ENCODE measurements at places on chromosomes 3 and 15.

- H3K27ac ChIP-seq, result no peak overlapping the region
- peaks cover 38% of the 10 kb centered on the region for H3K4me1 ChIP-seq
- H3K27me3 ChIP-seq, result peaks cover 40% of the 10 kb centered on the region
Measured at GRCh38 chr15:39270934-39271333, 309.9 kb upstream of the THBS1 start.

DNA sequence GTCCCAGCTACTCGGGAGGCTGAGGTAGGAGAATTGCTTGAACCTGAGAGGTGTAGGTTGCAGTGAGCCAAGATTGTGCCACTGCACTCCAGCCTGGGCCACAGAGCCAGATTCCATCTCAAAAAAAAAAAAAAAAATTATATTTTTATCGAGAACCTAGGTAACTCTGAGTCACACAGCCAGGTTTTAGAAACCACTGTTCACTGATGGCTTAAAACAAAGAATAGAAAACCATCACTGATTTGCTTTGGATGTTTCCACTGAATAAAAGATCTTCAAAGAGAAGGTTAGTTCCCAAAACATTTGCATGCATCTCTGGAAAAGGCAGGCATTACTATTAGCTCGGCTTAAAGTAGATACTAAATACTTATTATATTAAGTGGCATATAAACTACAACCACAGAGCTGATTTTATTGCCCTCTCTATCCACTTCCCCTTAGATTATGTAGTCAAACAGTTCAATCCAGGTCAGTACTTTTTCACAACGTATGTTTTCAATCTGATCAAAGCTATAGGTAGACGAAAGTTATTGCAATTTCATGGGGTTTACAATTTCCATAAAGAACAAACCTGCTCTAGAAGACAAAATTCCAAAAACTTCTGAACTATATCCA is 1.4 kb downstream of the B4GALT4 start:
- no peaks in the 10 kb centered on the region for H3K27me3 ChIP-seq
- peak overlapping the region; percentile 90 for H3K4me3 ChIP-seq
- H3K4me1 ChIP-seq, result peaks cover 29% of the 10 kb centered on the region

DNA sequence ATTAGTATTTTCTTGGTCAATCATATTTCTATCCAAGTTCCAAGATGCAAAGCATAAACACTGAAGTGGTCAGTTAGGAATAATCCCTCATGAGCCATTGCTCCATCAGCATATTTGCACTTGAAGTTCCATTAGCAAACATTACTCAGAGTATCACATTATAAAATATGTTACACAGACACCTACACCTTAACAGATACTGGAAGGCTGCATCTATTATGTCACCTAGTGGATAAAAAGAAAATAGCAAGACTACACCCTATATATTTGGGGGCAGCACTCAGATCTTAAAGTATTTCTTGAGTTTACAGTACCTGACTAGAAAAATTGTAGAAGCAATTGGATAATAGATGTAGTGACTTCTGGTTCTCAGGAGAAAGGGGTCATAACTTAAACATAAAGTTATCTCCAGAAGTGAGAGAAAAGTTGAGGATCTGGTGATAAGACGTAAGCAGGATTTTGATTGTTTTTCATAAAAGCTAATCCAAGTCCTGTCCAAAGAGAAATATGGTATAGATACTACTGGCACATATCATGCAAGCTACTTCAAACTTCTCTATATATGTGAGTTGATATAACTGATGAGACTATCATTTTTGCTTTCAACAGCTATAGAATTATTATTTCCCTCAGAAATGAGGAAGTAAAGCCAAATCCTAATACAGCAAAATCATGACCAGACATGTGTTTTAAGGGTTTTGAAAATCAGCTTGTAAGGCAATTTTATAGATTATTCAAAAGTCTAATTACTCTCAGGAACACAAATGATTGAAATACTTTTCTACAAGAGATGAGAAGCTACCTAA is 422.2 kb downstream of the GBE1 start:
- no peak for DNase-seq
- no peak overlapping the region for H3K27ac ChIP-seq
- H3K27me3 ChIP-seq, result peaks cover 9% of the 10 kb centered on the region
- H3K4me3 ChIP-seq, result no peak overlapping the region
- H3K36me3 ChIP-seq, result no peaks in the 10 kb centered on the region

DNA sequence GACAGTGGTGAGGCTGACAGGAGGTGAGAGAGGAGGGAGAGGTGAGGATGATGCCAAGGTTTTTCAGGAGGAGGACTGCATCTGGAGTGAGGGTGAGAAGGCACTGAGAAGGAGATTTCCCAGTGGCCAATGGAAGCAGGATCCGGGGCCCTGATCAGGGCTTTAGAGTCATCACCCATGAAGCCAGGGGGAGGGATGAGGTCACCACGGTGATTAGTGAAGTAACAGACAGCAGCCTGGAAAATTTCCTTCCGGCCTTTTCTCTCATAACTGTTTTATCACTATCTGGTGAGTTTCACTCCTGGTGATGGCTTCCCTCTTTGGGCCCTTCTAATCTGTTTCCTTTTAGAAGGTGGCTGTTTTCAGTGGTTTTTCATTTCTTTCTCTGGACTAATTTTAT is 80.5 kb upstream of the WNT5A start:
- no peak for DNase-seq
- H3K36me3 ChIP-seq, result no peaks in the 10 kb centered on the region
- H3K27me3 ChIP-seq, result peaks cover 7% of the 10 kb centered on the region
- H3K27ac ChIP-seq, result no peak overlapping the region
- H3K4me1 ChIP-seq, result peaks cover 12% of the 10 kb centered on the region
- H3K4me3 ChIP-seq, result no peak overlapping the region

DNA sequence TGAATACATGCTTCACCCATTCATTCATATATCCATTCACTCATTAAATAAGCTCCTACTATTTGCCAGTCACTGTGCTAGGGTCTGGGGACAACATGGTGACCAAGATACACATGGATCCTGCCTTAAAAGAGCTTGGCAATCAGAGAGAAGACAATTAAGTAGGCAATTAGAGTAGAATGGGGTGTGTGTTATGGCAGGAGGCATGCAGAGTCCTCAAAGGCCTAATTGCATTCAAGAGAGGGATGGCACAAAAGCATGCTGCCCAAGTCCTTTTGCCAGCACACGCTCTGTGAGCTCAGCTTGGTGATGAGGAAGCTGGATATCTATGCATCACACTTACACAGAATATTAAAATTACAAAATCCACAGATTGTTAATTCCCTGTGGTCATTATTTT is 2.8 kb upstream of the PRICKLE2 start:
- no peak for DNase-seq
- no peaks in the 10 kb centered on the region for H3K27me3 ChIP-seq
- peaks cover 12% of the 10 kb centered on the region for H3K4me1 ChIP-seq
- no peak overlapping the region for H3K4me3 ChIP-seq

- no peaks in the 10 kb centered on the region for H3K27me3 ChIP-seq
- peaks cover 13% of the 10 kb centered on the region for H3K4me1 ChIP-seq
- peaks cover 6% of the 10 kb centered on the region for H3K36me3 ChIP-seq
- no peak for DNase-seq
- no peak overlapping the region for H3K4me3 ChIP-seq
Measured at GRCh38 chr15:78850941-78851755, 21.5 kb upstream of the MORF4L1 start.

GRCh38 chr3:10964537-10965167 is 27.9 kb upstream of the SLC6A1 start:
- peak; percentile 36 for DNase-seq
- H3K27me3 ChIP-seq, result peaks cover 58% of the 10 kb centered on the region
- H3K27ac ChIP-seq, result no peak overlapping the region
- no peak overlapping the region for H3K4me3 ChIP-seq
- no peaks in the 10 kb centered on the region for H3K4me1 ChIP-seq
- H3K36me3 ChIP-seq, result no peaks in the 10 kb centered on the region

- peaks cover 11% of the 10 kb centered on the region for H3K4me1 ChIP-seq
- DNase-seq, result no peak
- no peaks in the 10 kb centered on the region for H3K27me3 ChIP-seq
- peak overlapping the region; percentile 26 for H3K27ac ChIP-seq
Measured at GRCh38 chr3:69403454-69403853, 17.6 kb upstream of the FRMD4B start.

GRCh38 chr15:40487816-40488682 is 17.3 kb downstream of the CHST14 start:
- H3K36me3 ChIP-seq, result no peaks in the 10 kb centered on the region
- no peaks in the 10 kb centered on the region for H3K4me1 ChIP-seq
- DNase-seq, result no peak
- no peak overlapping the region for H3K27ac ChIP-seq
- no peak overlapping the region for H3K4me3 ChIP-seq

- H3K4me1 ChIP-seq, result peaks cover 4% of the 10 kb centered on the region
- DNase-seq, result no peak
- no peak overlapping the region for H3K4me3 ChIP-seq
- H3K36me3 ChIP-seq, result no peaks in the 10 kb centered on the region
- peaks cover 16% of the 10 kb centered on the region for H3K27me3 ChIP-seq
Measured at GRCh38 chr15:87703327-87704111, 553.0 kb downstream of the NTRK3 start.

DNA sequence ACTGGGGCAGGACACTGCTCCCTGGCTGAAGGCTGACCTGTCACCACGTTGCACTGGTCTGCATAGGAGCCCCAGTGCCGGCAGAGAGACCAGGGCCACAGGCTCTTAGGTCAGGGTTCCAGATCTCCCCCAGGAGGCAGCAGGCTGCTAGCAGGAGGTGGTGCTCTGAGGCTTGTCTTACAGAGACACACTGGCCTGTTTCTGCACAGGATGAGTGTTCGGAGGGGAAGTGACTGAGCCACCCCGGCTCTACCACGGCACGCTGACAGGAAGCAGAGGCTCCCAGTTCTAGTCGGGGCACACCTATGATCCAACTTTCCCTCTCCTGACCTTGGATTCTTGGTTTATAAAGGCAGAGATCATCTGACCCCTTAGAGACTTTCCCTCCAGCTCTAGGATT is 8.6 kb downstream of the FBXL22 start:
- DNase-seq, result no peak
- H3K4me3 ChIP-seq, result no peak overlapping the region
- peaks cover 13% of the 10 kb centered on the region for H3K27me3 ChIP-seq
- H3K4me1 ChIP-seq, result peaks cover 17% of the 10 kb centered on the region
- H3K36me3 ChIP-seq, result peaks cover 13% of the 10 kb centered on the region

DNA sequence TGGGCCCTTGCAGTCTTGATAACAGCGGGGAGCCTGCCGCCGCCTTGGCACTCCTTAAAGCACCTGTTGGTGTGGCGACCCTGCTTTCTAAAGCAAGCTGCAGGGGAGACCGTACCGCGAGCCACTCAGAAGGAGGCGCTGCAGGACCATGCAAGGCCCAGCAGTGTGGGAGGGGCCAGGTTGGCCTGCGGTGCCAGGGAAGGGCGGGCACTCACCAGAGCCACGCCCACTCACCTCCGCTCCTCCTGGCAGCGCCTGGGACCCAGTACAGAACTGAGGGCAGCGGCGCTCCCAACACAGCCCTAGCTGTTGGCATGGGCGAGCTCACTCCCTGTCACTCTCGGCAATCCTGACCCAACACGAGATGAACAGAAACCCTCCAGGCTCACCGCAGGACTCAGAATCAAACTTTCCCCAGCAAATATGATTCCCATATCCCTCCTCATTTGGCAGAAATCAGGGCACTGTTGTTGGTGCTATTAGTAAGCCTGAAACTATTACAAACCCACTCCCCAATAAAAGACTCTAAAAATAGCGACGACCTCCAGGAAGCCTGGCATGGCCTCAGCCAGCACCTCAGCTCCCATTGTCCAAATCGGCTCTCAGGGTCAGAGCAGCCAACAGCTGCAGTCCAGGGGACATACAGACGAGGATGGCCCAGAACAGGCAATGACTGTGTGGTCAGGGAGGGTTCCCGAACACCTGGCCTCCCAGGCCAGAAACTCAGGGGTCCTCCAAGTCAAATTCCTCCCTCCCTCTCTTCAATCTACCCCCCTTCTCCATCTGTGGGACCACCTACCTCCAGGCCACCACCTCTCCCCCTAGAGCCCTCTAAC is 77.2 kb downstream of the TBC1D2B start:
- H3K27ac ChIP-seq, result no peak overlapping the region
- peaks cover 3% of the 10 kb centered on the region for H3K4me1 ChIP-seq
- no peak overlapping the region for H3K4me3 ChIP-seq

GRCh38 chr3:56799251-56799882 is 2.4 kb downstream of the ARHGEF3 start:
- peak overlapping the region; percentile 92 for H3K27ac ChIP-seq
- DNase-seq, result no peak
- H3K36me3 ChIP-seq, result peaks cover 5% of the 10 kb centered on the region
- H3K4me3 ChIP-seq, result peak overlapping the region; percentile 94
- no peaks in the 10 kb centered on the region for H3K27me3 ChIP-seq

GRCh38 chr3:39082666-39083313 is 24.6 kb downstream of the GORASP1 start:
- H3K27ac ChIP-seq, result no peak overlapping the region
- no peaks in the 10 kb centered on the region for H3K4me1 ChIP-seq
- no peak overlapping the region for H3K4me3 ChIP-seq
- DNase-seq, result no peak
- no peaks in the 10 kb centered on the region for H3K27me3 ChIP-seq
- H3K36me3 ChIP-seq, result peaks cover 26% of the 10 kb centered on the region

- H3K36me3 ChIP-seq, result no peaks in the 10 kb centered on the region
- H3K27me3 ChIP-seq, result no peaks in the 10 kb centered on the region
- H3K4me3 ChIP-seq, result no peak overlapping the region
- H3K27ac ChIP-seq, result no peak overlapping the region
- no peaks in the 10 kb centered on the region for H3K4me1 ChIP-seq
Measured at GRCh38 chr3:119548341-119548740, 11.1 kb downstream of the CD80 start.

- H3K27ac ChIP-seq, result no peak overlapping the region
- DNase-seq, result no peak
- no peaks in the 10 kb centered on the region for H3K36me3 ChIP-seq
- H3K4me1 ChIP-seq, result peaks cover 38% of the 10 kb centered on the region
Measured at GRCh38 chr3:4546346-4547178, 53.4 kb downstream of the ITPR1 start.

DNA sequence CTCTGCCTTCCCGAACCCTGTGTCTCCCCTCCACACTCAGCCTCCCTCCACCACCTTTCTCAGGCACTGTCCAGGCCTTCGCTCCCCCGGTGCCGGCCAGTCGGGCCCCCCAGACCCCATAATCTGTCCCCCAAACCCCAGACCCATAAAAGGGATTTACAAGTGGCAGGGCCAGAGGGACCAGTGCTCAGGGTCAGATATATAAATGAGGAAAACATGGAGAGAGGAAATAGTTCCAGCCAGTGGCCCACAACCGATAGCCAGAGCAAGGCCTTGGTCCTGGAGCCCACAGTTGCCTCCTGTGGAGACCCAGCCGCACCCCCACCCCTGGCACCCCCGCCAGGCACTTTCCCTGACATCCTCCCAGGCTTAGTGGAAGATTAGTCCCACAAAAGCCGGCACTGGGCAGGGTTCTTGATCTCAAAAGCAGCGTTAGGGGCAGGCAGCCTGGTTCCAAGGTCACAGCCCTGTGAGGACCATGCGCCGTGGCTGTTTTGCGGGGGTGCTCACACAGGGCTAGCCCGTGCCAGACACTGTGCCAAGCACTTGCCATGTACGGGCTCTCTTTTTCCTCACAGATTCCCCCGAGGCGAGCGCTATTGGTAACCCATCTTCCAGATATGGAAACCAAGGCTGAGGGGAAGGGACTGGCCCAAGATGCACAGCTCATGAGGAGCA is 1.1 kb upstream of the PLXND1 start:
- peaks cover 4% of the 10 kb centered on the region for H3K4me1 ChIP-seq
- peaks cover 51% of the 10 kb centered on the region for H3K27me3 ChIP-seq
- H3K27ac ChIP-seq, result no peak overlapping the region

- H3K4me1 ChIP-seq, result no peaks in the 10 kb centered on the region
- H3K27ac ChIP-seq, result no peak overlapping the region
- no peaks in the 10 kb centered on the region for H3K27me3 ChIP-seq
- H3K4me3 ChIP-seq, result no peak overlapping the region
- H3K36me3 ChIP-seq, result no peaks in the 10 kb centered on the region
Measured at GRCh38 chr3:144031938-144032337, 60.3 kb downstream of the DIPK2A start.

GRCh38 chr15:58401991-58402649 is 29.7 kb upstream of the LIPC start:
- peaks cover 17% of the 10 kb centered on the region for H3K27me3 ChIP-seq
- H3K4me3 ChIP-seq, result no peak overlapping the region
- DNase-seq, result no peak
- no peaks in the 10 kb centered on the region for H3K36me3 ChIP-seq
- H3K4me1 ChIP-seq, result peaks cover 6% of the 10 kb centered on the region
- H3K27ac ChIP-seq, result no peak overlapping the region

Measured in progenitor cell of endocrine pancreas (in vitro differentiated cells).